ENCODE measurements at places on chromosomes 4 and X.

- DNase-seq: no peak
Measured at GRCh38 chr4:14076776-14077175, 449.3 kb upstream of the BOD1L1 start.

DNA sequence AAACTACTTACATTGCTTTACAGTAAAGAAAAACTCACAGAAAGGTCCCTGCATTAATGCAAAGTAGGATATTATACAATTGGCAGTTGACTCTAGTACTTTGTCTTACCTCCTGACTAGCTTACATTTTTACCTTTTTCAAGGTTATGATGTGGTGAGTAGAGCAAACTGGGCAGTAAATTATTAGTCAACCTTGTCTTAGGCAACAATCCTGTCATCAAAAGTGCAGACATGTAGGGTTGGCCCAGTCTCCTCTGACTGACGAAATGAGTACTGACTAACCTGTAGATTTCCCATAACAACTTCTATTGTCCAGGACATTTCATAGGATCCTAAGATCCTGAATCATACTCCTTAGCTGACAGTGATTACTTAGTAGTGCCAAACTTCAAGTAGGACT lies 142.0 kb upstream of the NUDT6 start:
- DNase-seq: no peak

GRCh38 chrX:48894891-48895290 lies 2.7 kb downstream of the TIMM17B start:
- DNase-seq: no peak

DNA sequence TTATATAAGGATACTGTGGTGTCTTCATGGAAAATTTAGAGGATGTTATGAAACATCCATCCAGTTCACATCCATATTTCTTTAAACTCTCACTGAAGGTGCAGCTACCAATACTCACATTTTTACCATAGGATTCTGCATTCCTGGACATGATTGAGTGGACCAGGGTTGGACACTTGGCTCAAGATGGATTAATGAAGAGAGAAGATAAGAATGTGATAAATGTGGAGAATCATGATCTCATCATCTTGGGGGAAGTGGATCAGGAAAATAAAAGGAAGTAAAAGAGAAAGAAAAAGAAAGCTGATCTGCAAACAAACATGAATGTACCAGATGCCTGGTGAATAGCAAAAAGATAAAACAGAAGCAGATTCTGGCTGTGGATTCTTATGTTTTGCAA lies 175.4 kb downstream of the NPFFR2 start:
- no peak for DNase-seq

DNA sequence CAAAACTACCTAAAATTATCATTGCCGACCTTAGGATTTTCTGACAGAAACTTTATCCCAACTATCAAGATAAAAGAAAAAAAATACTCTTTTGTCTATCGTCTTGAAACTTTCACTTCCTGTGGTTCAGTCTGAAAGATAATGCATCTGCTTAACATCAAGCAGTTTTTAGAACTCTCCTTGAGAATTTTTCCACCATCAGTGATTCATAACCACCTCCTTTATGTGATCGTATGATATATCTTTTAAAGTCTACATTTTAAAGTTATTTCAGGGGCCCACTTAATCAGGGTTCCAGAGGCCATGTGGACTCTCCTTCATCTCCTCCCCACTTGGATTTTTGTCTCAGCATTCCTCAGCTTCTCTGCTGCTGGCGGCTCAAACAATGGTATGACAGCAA lies 272.8 kb upstream of the TENM3 start:
- no peak for DNase-seq

GRCh38 chrX:101252634-101253033 lies 33.0 kb downstream of the DRP2 start:
- DNase-seq: no peak

DNA sequence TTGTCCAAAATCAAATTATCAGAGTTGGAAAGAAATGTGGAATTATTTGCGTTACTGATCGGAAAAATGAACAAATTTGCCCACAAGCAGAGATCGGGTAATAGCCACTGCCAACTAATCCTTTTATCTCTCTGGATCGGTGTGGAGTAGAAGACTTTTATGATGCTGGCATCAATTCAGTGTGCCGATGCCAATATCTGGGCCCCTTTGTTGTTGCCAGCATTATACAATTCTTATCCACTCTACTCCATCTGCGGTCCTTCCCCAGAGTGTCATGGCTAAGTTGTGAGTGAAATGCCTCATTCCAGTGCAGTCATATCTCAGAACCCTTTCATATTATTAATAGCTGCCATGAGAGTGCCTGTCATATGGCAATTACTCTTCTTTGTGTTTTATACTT lies 660.2 kb downstream of the ADGRL3 start:
- DNase-seq: no peak

DNA sequence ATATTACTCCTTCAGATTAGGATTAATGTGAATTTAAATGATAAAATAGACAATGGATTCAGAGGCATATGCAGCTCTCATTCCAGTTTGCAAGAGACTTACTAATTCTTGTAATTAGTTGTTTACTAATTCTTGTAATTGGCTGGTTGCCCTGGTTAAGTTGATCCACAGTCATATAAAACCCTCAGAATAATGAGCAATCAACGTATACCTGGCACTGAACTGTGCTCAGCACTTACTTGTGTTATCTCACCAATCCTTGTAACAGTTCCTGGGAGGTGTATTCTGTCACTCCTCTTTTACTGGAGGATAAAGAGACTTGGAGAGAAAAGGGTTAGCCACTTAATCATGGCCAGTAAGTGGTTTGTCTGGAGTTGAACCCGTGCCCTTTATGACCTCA lies 10.5 kb downstream of the HERC5 start:
- no peak for DNase-seq

- DNase-seq: no peak
Measured at GRCh38 chrX:23327104-23327503, 7.5 kb upstream of the PTCHD1 start.

DNA sequence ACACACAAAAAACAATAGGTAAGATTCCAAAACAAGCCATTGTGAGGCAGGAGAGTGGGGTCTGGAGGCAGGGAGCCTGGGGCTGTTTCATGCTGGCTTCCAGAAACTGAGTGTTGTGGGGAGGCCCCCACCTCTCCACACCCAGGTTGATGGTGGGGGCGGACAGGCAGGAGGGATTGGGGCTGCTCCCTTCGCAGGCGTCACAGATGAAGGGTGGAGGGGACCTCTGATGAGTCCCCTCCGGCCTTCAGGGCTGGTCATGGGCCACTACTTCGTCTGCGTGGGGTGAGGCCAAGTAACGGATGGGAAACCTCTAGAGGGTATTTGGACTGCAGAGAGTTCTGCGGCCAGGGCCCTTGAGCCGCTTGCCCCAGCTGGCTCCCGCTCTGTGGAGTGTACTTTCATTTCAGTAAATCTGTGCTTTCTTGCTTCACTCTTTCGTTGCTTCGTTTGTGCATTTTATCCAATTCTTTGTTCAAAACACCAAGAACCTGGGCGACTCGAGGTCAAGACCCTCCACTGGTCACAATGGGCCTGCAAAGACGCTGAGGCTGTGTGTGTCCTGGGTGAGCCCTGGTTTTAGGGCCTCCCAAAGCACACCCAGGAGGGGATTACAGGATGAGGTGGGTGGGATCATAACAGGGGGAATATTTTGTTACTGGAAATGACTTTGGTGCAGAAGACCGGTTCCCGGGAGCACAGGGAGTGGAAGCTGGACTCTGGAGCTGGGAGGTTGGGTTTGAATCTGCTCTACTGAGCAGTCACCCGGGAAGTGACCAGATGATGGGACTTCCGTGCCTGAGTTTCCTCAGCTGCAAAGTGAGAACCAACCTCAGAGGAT lies 83.7 kb upstream of the ADRA2C start:
- DNase-seq: no peak

DNA sequence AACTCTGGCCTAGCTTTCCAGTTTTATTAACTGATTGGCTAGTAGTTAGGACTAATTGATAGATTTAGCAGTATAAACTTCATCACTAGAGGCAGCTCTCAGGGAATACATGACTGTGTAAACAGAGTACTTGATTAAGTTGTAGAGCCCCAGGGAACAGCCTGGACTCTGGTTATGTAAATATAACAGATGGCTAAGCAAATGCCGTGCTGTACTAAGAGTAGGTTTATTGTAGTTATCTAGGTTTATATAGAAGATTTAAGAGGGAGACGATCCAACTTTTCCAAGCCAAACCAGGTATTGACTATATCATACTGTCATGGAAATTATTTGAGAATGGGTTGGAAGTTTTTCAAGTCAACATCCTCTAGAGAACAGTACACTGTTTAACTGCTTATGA lies 463.4 kb upstream of the GRID2 start:
- DNase-seq: no peak

- DNase-seq: no peak
Measured at GRCh38 chr4:76434901-76435527, at the start of gene SHROOM3. Gene SHROOM3 (plus strand): TSS chr4:76435229. CDS start chr4:76436053, 824 bp downstream.

- DNase-seq: no peak
Measured at GRCh38 chr4:117225471-117225870, 140.1 kb upstream of the TRAM1L1 start.

- peak; percentile 42 for DNase-seq
Measured at GRCh38 chrX:40933132-40933705, 152.0 kb upstream of the USP9X start.

DNA sequence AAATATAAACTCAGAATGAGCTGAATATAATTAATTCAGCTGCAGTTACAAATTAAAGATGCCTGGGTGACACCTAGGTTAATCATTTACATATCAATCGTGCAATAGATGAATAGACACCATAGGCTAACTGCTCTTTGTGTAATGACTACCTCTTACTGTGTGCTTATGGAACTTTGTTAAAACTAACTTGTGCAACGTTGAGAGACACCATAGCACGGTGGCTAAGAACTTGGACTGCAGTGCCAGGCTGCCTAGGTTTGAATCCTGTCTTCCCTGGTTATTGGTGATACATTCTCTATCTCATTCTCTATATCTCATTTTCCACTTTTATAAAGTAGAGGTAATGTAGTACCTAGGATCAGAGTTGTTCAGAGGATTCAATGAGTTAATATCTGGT lies 46.9 kb downstream of the SMAD1 start:
- no peak for DNase-seq

GRCh38 chr4:30863021-30863420 lies 142.9 kb downstream of the PCDH7 start:
- no peak for DNase-seq

GRCh38 chr4:75679876-75680575 lies 6.8 kb upstream of the G3BP2 start:
- no peak for DNase-seq

DNA sequence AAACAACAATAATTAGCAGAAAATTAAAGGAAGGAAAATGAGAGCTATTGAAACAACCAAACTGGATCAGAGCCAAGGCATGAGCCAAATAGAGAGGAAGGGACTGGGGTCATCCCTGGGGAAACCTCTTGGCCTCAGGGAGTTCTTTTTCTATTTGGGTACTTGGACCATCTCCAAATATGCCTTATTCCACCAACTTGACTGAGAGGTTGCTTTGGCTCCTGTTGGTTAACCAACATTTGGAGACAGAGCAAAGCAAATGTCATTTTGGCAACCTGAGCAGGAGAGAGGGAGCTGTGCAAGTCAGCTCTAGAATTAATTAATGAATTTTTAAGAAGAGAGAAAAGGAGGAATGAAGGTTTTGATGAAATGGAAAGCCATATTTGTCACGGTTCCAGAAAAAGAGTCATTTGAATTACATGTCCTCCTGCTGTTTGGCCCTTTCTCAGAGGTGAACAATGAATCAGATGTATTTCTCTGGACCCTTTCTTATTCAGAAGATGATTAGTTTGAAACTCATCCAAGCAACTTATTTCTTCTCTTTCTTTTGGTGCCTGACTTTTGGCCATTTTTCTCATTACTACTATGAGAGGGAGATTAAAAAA lies 119.1 kb downstream of the CNKSR2 start:
- no peak for DNase-seq

DNA sequence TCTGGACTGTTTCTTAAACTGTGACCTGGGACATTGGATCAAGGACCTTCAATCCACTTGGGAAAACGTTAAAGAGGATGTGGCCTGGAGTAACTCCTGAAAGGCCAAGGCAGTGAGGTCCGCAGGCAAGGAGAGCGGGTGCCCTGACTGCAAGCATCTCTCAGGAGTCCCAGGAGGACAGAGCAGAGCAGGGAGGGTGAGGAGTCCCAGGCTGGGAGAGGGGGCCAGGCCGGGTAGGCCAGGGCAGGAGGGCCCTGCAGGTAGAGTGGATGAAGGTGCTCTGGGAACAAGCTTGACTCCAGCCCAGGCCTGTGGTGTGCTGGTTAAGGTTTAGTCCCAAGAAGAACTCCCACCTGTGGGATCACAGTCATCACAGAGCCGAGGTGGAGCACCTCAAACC lies 13.8 kb downstream of the PNMA6E start:
- DNase-seq: no peak

GRCh38 chrX:43655151-43656004 lies 721 bp upstream of the MAOA start:
- DNase-seq: peak; percentile 32

GRCh38 chrX:128975745-128976144 lies 547.5 kb downstream of the SMARCA1 start:
- DNase-seq: no peak

DNA sequence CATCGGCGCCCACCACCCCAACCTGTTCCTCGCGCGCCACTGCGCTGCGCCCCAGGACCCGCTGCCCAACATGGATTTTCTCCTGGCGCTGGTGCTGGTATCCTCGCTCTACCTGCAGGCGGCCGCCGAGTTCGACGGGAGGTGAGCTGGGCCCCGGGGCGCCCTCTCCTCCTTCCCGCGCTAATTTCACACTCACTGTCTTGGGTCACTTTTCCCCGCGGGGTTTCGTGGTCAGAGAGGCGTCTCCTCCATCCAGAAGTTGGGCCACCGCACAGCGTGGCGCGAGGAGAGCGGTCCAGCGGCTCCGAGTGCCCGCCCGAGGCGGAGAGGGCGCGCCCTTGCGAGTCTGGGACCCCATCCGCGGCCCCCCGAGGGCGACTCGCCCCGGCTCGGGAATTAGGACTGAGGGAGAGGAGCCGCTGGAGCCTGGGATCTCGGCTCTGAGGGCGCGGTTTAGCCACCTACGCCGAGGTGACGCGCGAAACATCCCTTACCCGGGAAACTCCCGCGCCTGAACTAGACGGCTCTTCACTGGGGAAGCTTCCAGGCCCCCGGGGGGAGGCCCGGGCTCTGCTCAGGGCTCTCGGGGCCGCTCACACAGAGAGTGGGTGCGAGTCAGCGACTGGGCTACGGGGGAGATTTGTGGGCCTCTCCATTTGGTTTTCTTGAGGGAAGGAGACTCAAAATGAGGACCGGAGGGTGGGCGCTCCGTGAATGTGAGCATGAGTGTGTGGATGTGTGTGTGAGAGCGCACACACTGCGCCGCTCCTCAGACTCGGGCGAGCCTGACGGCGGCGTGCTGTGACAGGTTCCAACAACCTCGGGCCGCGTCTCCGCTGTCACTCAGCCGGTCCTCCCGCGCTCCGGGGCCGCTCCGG lies 551 bp downstream of the NPNT start:
- DNase-seq: no peak

DNA sequence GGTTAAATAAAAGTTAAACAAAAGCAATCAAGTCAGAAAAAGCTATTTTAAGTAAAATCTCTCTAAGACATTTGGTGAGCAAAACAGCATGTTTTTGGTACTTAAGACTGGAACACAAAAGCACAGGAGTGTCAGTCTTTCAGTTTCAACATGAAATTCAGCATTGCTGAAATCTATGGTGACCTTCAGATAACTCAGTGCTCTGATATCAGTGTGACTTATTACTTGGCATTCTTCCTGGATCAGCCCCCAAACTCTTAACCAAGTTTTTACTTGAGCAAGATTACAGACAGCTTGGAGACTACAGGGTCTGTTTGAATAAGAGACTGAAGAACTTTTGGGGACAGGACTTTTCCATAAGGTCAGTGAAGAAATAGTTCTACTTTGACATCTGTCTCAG lies 437.2 kb downstream of the RAPGEF2 start:
- DNase-seq: no peak

GRCh38 chr4:16227462-16227868 lies 1.2 kb upstream of the TAPT1 start:
- DNase-seq: peak; percentile 19

- DNase-seq: no peak
Measured at GRCh38 chrX:70508296-70508911, 63.8 kb downstream of the DLG3 start.

Measured in CD4-positive, alpha-beta T cell treated with Interleukin-6 for 4 hours (primary cell).